ENCODE measurements at places on chromosomes 16 and 17. TPM values are rescaled to one million over a fixed set of nuclear protein-coding genes. Genes with fewer than 3 reads are reported as not detected.

GRCh38 chr16:13036600-13036999 is 135.2 kb downstream of the SHISA9 start:
- DNase-seq = peak; percentile 58

DNA sequence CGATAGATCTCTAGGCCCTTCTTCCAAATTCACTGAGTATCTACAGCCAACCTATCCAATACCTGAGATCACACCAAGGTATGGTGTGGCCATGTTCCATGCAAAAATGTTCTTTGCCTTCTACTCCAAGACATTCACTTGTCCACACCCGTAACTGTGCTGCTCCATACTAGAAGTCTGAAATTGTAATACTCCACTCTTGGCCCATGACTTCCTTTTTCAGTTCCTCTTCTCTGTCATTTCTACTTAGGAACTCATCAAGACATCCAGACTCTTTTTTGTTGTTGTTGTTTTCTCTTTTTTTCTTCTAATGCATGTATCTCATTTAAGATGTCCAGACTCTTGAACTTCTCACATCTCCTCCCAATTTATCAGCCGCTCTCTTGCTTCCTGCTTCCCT is 42.5 kb upstream of the KSR1 start:
- DNase-seq = no peak

- DNase-seq = no peak
Observed at GRCh38 chr16:77790912-77791311, 2.5 kb downstream of the VAT1L start.

FAM171A2 gene
- not detected for polyA plus RNA-seq

Data from muscle of arm (tissue), 14 donors.